ENCODE measurements at places on chromosomes 7 and 10.

GRCh38 chr10:10213237-10213636 is 804.4 kb upstream of the CELF2 start:
- no peak for DNase-seq

DNA sequence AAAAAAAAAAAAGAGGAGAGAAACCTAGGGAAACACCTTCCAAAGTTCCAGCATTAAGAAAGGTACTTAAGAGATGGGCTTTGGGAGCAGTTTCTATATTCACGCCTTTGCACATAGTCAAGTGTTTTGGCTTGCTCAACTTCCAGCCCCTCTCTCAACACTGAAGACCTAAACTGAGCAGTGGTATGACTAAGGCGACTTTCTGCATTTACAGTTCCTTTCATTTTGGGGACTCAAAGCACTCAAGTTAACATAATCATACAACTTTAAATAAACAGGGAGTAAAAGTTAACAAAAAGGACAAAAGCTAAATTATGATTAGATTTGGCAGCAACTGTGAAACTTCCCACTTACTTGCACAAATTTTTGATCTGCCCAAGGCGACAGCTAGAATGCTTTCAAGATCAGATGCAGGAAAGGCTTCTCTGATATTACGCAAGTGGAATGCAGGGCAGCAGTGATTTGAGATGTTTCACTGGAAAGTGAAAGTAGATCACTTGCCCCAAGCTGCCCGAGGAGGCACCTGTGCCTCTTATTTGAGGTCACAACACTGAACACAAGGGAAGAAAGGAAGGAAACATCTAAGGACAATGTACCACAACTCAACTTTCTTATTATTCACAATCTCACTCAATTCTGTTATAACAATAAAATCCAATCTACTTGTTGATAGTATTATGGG is 199.5 kb downstream of the SKAP2 start:
- DNase-seq, result no peak

DNA sequence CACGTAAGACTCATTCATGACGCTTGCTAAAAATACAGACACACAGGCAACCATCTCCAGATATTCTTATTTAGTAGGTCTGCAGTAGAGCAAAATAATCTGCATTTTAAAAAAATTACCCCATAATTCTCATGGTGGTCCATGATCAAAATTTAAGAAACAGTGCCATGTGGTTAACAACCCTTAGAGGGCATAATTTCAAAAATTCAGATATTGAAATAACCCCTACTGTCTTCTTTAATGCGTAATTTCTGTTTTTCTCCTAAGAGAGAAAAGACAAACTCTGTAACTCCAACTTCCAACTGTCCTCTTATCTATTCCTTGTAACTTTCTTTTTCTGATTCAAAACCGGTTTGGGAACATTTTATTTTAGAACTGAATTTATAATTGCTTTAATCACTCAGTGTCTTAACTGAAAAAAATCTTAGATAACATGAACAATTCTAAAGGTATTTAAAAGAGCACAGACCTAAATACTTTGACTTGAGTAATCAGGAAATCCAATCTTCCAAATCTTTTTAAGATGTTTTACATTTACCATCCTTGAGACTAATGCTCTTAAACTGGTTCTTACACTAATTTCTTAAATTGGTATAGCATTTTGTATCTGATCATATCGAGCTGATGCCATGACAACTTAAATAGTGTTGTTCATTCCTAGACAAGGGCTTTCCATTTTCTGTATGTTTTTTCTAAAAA is 148.0 kb downstream of the GALNT11 start:
- DNase-seq, result no peak

DNA sequence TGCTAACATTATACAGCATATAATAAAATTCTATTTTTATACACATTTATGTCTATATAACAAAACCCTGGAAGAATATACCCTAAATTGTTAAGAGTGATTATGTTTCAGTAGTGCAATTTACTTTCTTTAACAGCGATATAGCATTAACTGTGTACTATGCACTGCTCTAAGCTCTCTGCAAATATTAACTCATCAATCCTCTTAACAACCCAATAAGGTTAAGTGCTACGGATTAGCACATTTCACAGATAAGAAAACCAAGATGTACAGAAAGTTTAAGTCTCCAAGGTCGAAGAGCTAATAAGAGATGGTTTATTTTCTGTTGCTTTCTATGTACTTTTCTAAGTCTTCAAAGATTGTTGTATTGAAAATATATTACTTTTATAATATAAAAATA is 95.8 kb downstream of the SEMA3C start:
- no peak for DNase-seq

- DNase-seq, result no peak
Measured at GRCh38 chr10:70337201-70337651, 45.2 kb downstream of the LRRC20 start.

- DNase-seq, result no peak
Measured at GRCh38 chr7:114788706-114789105, 133.2 kb upstream of the MDFIC start.

GRCh38 chr7:46786221-46786954 is 795.5 kb downstream of the TNS3 start:
- no peak for DNase-seq

DNA sequence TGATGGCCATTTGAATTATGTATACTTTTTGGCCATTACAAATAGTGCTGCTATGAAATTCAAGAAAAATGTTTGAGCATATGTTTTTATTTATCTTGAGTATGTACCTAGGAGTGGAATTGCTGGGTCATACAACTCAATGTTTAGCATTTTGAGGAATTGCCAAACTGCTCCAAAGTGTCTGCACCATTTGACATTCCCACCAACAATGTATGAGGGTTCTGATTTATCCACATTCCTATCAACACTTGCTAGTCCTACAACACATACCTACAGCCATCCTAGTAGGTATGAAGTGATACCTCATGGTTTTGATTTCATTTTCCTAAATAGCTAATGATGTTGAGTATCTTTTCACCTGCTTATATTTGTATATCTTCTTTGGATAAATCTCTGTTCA is 165.5 kb downstream of the NOC3L start:
- peak; percentile 43 for DNase-seq

DNA sequence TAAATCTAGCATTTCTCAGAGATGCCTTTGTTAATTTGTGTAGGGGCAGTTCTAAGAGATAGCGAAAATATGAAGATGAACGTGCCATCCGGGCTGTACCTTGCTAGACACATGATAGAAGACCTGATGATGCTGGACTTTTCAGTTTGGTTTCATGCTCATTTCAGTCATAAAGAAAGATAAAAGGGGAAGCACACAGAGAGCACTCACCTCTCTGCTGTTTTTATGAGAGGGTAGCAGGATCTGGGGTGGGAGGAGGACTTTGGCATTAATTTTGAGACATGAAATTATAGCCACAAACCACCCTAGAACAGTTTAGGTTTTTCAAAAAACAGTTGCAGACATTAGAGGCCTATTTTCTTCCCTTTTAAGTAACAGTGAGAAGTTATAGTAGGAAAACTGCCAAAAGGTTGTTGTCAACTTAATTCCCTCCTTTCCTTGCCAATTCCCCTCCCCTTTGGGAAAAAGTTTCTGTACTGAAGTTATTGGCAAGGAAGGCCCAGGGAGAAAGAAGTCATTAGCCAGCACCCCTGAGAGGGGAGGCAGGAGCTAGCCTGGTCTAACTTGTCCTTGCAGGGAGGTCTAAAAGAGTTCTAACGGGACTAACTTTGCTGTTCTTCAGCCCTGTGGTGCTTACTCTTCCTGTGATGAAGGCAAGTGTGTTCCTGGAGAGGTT is 2.6 kb downstream of the ST7 start:
- DNase-seq, result no peak

GRCh38 chr7:3143869-3144775 is 100.5 kb upstream of the CARD11 start:
- DNase-seq, result no peak

DNA sequence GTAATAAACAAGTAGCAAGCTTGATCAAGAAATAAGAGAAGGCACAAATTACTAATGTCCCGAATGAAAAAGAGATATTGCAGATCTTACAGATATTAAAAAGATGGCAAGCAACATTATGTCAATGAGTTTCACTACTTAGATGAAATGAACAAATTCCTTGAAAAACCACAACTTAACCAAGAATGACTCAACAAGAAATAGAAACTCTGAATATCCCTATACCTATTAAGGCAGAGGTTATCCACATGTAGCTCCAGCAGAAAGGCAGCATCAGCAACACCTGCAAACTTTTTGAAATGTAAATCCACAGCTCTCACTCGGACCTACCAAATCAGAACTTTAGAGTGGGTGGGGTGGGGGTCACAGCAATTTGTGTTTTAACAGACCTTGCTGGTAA is 33.6 kb downstream of the PDE1C start:
- no peak for DNase-seq

DNA sequence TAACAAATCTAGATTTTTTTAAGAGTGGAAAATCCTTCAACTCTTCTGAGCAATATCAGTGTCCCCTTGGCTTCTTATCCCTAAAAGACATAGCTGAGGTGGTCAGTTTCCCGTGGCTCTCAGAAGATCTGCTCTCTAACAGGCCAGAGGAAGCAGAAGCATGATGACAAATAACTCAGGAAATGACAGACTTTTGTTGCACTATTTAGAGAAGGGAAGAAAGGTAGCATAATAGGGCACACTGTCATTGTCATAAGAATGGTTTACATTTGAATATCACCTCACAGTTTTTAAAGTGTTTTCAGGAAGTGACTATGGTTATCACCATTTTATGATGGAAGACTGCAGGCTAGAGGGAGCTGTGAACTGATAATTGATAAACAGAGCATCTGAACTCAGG is 33.6 kb upstream of the RAPGEF5 start:
- no peak for DNase-seq

- DNase-seq, result no peak
Measured at GRCh38 chr10:26869528-26869927, 8.8 kb upstream of the ABI1 start.

DNA sequence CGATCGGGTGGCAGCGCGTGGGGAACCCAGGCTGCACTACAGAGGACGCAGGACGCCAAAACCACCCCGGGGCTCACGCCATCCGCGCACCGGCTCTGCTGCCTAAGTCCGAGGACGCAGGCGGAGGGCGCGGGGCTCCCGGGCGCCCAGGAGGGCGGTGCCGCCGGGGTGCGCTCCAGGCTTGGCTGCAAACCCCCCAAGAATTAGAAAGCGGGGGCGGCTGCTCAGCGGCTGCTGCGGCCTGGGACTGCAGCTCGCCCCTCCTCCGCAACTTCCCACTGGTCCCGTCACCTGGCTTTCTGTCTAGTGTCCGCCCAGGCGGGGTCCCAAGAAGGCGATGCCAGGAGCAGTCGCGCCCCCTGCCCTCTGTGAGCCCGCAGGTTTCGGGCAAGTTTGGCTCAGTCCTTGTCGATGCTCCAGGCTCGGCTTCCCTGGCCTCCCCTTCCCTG is 1.7 kb upstream of the POU6F2 start:
- no peak for DNase-seq

DNA sequence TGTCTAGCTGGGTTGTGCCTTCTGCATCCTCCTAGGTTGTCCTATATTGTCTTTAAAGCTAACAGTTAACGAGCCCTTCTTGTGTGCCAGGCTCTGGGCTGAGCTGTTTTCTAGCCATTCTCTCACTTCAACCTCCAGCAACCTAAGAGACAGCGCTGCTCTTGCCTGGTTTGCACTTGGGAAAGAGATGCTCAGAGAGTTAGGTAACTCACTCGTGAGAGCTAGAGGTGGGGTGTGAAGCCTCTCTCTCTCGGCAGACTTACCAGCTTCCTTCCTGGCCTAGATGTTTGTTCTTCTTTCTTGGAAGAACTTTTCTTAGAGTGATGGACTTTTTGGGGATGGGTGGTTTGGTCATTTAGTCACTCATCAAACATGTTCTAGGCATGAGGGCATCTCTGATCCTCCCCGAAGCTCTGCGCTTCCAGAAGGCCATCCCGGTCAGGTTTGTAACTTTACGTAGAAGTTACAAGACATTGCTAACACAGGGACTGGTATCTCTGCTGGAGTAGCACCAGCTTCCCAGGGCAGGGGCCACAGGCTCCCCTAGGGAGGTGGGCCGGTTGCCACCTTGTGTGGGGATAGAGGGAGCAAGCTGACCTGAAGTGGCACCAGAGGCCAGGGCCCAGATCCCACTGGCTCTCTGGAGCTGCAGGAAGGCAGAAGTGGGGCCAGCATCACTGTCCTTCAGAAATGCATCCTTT is 14.3 kb downstream of the TSPAN15 start:
- no peak for DNase-seq

GRCh38 chr7:69839782-69840181 is 241.5 kb downstream of the AUTS2 start:
- no peak for DNase-seq

DNA sequence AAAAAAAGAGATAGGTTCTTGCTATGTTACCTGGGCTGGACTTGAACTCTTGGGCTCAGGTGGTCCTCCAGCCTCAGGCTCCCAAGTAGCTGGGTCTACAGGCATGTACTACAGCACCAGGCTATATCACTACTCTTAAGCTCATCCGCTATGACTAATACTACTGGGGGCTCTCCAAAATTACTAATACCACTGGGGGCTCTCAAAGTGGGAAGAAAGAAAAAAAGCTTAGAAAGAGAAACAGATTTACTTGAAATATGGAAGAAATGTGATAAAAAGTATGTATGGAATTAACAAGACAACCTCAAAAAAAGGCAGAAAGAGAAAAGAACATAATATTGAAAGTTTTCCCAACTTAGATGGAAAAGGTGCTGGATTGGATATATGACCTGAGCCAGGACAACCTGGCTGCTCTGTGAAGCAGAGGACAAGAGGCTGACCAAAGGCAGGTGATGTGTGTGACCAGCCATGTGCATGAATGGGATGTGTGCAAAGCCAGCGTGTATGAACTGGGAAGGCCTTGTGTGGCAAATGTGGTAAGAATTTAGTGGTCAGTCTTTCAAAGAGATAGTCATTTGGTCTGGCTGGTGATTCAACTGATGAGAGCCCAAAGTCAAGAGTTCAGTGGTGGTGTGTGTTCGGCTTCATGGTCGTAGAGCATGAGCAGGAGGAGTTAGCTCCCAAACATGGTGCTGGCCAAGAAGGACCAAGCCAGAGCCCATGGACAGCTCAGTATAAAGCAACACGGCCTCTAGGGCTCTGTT is 232.4 kb upstream of the KLF14 start:
- no peak for DNase-seq

DNA sequence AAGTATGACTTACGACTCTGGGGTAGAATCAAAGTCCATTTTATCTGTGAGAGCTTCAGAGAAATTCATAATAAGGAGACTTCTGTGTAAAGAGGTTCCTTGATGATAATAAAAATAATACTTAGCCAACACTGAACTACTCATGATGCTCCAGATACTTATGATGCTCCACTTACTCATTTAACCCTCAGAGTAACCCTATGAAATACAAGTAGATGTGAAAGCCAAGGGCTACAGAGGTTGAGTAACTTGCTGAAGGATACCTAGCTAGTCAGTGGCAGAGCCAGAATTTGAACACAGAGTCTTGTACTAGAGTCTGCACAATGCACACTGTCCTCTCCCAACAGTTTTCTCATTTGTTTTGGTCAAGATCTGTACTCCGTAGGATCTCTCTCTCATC is 89.5 kb downstream of the HECW1 start:
- DNase-seq, result no peak

Data from T47D (cell line).